CD4-positive, alpha-beta T cell treated with Interleukin-17A for 4 hours (primary cell): ENCODE measurements at places on chromosomes 7 and 10.

GRCh38 chr7:74518654-74519053 is 64.9 kb downstream of the GTF2IRD1 start:
- no peak for DNase-seq

GRCh38 chr10:29254123-29255046 is 34.5 kb upstream of the LYZL1 start:
- no peak for DNase-seq

GRCh38 chr7:139950881-139951525 is 111.7 kb downstream of the PARP12 start:
- no peak for DNase-seq

DNA sequence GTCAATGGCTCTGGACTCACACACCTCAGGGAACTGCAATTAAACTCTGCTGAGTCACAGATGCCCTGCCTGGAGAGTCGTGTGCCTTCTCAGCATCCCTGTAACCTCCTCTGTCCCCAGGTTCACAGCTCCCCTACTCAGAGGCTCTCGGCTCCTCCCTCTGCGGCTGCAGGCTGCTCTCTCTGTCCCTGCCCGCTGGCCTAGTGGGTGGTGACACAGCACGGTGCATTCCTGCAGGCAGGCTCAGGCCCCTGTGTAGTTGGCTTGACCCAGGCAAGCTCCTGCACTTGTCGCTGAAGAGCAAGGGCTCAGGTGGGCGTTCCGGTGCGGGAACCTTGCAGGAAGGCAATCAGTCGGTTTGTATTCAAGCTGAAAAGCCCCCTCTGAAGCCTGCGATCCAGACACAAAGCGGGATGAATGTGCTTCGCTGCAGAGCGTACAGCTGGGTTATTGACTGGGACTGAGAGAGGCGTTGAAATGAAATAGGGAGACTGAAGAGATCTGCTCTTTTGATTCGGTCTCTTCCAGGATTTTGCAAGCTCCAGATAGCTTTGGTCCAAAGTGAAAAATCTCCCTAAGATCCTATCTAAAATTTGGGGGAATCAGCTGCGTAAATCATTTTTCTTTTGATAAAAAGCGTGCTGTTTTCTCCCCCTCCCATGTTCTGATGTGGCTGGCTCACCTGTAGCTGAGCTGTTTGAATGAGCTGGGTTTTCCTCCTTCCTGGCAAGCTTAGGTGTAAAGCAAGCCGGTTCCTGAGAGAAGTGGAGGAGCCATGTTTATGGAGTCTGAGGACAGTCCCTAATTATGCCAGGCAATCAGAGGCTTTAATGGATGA is 208.7 kb upstream of the PHYHIPL start:
- DNase-seq = no peak

DNA sequence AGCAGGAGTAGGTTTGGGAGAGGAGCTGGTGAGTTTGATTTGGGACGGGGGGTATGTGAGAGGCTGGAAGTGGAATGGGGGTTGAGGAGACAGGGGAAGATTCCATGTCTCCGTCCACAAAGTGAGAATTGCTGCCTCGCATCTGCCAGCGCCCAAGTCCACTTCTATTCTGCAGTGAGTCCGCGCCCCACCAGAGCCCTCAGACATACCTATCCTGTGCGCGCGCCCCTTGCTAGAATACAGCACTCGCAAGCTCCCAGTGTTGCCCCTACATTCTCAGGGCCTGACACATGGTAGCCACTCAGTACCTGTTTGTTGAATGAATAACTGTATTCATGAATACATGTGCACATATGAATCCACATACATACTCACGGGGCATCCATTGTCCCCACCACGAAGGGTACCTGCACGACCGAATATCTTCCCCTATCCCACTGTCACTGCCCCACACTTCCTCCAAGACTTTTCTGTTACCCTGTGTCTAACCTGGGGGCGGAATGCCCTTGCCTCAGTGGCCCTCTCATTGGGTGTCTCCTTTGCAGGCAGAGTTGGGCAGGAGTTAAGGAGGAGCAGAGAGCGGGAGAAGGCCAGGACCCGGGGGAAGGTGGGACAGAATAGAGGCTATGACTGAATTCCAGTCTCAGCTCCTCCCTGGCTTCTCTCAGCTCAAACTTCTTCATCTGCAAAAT is 19.9 kb downstream of the POLL start:
- DNase-seq = no peak

GRCh38 chr7:143399151-143399550 is 9.5 kb downstream of the EPHA1 start:
- no peak for DNase-seq

- no peak for DNase-seq
Measured at GRCh38 chr7:100397315-100398081, 24.2 kb downstream of the PILRA start.

- DNase-seq = peak; percentile 39
Measured at GRCh38 chr10:45373003-45373575, 927 bp upstream of the ALOX5 start.

DNA sequence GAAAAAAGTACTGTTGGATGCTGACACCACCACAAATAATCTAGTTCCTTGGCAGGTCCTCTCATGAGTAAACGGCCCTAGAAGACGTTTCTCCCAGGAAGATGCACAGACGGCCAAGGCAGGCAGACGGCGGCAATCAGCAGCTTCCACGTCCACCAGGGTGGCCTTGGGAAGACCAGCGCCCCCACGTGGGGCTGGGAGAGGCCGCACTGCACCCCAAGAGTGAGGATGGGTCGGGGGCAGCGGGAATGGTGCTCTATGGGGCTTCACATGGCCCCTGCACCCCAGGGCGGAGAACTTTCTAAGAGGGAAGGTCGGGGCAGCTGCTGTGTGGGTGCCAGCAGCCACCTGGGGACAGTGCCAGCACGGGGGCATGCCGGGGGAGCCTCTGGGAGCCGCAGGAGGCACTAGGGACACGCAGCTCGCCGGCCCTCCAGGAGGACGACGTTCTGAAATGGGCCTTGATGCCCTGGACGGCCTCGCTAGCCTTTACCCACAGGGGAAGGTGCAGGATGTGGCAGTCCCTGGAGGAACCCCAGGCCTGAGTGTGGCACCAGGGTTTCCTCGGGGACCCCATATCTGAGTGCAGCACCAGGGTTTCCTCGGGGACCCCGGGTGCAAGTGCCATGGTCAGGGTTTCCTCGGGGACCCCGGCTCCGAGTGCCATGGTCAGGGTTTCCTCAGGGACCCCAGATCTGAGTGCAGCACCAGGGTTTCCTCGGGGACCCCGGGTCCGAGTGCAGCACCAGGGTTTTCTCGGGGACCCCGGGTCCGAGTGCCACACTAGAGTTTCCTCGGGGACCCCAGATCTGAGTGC is 539.9 kb downstream of the DNAJB6 start:
- DNase-seq = no peak

GRCh38 chr10:113711142-113711541 is 31.4 kb downstream of the CASP7 start:
- DNase-seq = no peak
